ENCODE measurements at places on chromosomes 12 and 14.
A peak's percentile ranks its signal among the peaks of the same experiment; 100 is the strongest.

GRCh38 chr12:104306376-104306775 is 2.8 kb downstream of the EID3 start:
- no peak for DNase-seq

- no peak for DNase-seq
Observed at GRCh38 chr14:100755649-100756048, 29.0 kb downstream of the DLK1 start.

GRCh38 chr12:19597167-19598026 is 158.1 kb downstream of the AEBP2 start:
- no peak for DNase-seq

DNA sequence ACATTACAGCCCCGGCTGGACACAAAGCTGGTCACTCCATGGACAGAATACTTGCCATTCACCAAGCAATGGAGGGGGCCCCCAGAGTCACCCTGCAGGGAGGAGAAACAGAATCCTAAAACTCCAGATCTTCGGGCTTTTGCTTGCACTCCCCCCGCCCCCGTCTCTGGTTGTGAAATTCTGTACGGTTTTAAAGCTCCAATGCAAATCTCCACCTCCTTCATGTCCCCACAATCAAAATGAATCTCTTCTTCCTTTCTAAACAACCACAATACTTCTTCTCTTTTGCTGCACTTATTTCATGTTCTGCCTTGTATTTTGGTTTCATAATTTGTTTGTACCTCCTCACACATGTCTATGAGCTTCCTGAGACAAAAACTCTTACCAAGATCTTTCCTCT is 5.8 kb upstream of the BIN2 start:
- no peak for DNase-seq

DNA sequence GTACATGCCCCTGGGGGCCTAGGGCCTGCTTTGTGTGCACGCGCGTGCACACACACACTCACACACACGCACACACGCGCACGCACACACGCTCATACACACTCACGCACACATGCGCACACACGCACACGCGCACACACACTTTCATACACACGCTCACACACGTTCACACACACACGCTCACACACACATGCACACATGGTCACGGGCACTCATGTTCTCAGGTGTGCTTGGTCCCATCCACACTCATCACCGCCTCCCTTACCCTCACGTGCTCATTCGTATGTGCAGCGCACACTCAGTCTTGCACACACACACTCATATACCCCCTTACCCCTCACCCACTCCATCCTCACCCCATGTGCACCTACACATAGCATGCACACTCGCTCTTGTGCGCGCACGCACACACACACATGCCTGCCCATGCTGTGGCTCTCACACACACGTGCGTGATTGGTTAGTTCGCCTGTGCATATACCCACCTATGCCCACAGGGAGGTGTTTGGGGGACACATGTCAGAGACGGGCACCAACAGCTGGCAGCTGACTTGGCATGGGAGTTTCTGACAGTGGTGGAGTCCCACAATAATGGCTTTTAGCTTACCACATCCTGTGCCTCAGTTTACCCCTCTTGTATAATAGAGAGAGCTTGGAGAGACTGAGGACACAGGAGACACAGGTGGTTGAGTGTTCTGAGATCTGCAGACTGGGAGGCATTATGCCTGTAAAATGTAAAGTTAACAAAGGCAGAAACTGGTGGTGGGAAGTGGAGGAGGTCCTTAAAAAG is 28.7 kb downstream of the TSPAN9 start:
- no peak for DNase-seq

DNA sequence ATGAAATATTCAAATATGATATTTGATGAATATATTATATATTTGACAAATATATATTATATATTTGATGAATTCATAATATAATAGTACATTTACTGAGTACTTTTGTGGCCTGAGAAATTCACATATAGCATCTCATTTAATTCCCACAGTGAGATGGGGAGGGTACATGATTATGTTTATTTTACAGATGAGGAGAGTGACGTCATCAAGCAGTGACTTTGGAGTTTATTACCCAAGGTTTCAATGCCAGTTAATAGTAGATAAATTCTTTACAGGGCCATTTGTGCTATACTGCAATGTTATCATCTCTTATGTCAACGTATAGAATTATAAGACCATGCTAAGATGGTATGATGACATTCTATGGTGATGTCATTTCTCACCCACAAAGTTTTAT is 352.7 kb downstream of the TMTC2 start:
- DNase-seq: no peak

GRCh38 chr12:51218607-51219161 is 822 bp upstream of the POU6F1 start:
- DNase-seq: no peak

- DNase-seq: no peak
Observed at GRCh38 chr14:97477353-97477752, 680.2 kb downstream of the VRK1 start.

GRCh38 chr14:52267501-52268278 is at the start of gene PTGDR:
Gene PTGDR, plus strand, starts transcription at chr14:52267698. Its CDS starts 117 bp downstream, at chr14:52267815.
- peak; percentile 5 for DNase-seq

DNA sequence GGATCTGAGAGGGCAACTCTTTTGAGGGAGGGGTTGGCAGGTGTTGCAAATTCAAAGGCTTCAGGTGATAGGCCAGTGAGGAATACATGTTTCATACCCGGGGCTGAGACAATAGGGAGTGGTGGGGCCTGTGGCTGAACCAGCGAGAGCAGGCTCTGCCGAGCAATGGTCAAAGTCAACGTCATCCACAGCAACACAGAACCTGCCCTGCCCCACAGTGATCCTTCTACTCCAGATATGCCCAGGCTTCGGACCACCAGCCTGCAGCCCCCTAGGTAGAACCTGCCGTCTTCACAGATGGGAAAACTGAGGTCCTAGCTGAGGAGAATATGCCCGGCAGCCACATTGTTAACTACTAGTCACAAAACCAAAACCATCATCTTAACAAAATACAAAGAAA is 4.1 kb downstream of the SERPINA1 start:
- DNase-seq: no peak

- DNase-seq: no peak
Observed at GRCh38 chr14:82394916-82395315, 861.3 kb upstream of the SEL1L start.

- no peak for DNase-seq
Observed at GRCh38 chr12:76007640-76008039, 23.9 kb downstream of the PHLDA1 start.

DNA sequence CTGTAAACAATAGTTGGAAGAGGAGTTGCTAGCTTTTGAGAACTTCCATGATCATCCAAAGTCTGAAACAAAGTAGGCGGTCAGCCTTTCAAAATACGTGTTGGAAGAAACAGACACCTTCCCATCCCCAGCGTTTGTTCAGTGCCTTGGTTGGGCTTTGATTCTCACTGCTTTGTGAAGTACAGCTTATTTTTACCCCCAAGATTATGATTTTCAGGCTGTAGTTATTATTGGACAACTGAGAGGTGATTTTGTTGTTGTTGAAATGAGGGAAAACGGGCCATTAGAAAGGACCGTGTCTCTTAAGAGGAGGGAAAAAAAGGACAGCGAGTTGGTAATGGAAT is 921 bp upstream of the CEP83 start:
- DNase-seq: no peak

GRCh38 chr12:94832105-94832504 is 171.4 kb downstream of the NDUFA12 start:
- DNase-seq: no peak

GRCh38 chr12:123153906-123154305 is 3.0 kb upstream of the PITPNM2 start:
- DNase-seq: no peak

- DNase-seq: no peak
Observed at GRCh38 chr12:96810057-96810456, 97.0 kb upstream of the NEDD1 start.

- DNase-seq: no peak
Observed at GRCh38 chr12:129819391-129819790, 84.4 kb downstream of the TMEM132D start.

GRCh38 chr14:72675126-72675525 is 218.8 kb downstream of the DPF3 start:
- no peak for DNase-seq

DNA sequence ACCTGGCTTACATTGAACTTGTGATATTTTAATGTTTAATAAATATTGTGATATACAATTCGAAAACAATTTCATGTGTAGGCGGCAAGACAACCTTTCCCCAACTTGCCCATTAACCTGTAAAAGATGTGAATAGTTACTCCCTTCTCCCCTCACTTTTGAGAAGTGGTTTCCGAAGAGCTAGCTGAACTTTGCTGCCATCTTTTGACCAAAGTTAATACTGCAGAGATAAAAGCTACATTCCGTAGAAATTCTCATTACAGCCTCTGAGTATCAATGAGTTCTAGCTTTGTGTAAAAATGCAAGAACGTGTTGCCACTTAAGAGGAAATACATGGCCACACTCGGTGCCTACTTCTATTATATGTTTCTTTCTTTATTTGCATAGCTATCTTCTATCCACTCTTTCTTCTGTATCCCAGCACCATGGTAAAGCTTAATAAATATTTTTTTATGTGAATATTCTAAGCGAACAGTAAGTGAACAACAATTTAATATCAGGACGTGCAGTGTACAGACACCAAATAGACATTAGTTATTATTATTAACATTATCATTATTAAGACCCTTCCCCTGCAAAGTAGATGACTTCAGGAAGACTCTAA is 105.1 kb upstream of the TMEM260 start:
- peak; percentile 26 for DNase-seq

GRCh38 chr14:65962952-65963351 is 523.2 kb upstream of the CCDC196 start:
- DNase-seq: no peak

Data from fibroblast of gingiva (primary cell).